ENCODE measurements at places on chromosomes 6 and 20.

DNA sequence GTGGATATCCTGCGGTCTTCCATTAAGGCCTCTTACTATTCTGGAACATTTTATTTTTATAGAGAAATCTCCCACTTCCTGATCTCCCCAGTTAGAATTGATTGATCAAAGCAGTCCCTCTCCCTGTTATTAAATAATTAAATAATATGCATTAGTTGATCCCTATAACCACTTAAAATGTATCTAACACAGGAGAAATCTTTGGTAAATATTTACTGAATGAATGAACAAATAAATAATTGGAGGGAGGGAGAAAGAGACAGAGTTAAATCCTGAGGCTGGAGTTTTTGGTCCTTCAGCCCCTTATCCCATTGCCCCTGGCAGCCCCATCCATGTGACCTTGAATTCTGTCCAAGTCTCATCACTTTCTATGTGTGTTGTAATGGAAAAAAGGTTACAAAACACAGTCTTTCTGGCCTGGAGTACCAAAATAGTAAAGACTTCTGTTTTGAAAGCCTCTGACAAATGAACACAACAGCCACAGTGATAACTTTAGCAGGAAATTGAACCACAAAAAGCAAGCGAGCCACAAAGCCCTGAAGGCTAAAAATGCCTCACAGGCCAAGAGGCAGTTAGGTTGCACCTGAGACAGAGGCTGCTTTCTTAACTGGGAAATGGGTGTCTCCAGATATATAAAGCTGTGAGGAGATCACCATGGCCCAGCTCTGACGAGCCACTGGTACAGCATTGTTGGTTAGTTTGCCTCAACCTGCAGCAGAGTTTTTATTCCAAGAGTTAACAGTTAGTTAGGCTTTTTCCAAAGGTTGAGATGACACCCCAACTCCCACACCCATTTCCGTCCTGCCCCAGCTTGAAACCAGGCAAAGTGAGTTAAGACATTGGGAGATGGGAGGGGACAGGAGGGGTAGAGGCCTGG, 11.3 kb downstream of the NT5E start:
- peak; percentile 86 for DNase-seq

GRCh38 chr6:10175362-10175761, 239.5 kb downstream of the TFAP2A start:
- DNase-seq = no peak

DNA sequence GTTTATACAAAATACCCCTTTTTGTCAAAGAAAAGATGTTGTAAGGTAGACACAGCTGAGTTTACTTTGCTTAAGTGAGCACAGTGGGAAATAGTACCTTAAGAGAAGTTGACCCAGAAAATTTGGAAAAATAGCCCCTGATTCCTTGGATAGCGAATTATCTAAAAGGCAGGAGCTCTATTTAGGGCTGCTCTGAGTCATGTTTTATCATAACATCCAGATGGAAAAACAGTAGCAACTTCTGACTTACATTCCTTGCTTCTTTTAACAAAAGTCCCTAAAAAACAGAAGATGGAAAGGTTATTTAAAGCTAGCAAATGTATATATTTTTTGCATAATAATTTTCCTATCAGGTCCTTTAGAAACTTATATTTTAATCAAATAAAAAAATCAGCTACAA, 59.0 kb downstream of the THEMIS start:
- DNase-seq = peak; percentile 6

- DNase-seq = no peak
These were observed 3.7 kb downstream of the MRPS18A start for GRCh38 chr6:43683708-43684455.

DNA sequence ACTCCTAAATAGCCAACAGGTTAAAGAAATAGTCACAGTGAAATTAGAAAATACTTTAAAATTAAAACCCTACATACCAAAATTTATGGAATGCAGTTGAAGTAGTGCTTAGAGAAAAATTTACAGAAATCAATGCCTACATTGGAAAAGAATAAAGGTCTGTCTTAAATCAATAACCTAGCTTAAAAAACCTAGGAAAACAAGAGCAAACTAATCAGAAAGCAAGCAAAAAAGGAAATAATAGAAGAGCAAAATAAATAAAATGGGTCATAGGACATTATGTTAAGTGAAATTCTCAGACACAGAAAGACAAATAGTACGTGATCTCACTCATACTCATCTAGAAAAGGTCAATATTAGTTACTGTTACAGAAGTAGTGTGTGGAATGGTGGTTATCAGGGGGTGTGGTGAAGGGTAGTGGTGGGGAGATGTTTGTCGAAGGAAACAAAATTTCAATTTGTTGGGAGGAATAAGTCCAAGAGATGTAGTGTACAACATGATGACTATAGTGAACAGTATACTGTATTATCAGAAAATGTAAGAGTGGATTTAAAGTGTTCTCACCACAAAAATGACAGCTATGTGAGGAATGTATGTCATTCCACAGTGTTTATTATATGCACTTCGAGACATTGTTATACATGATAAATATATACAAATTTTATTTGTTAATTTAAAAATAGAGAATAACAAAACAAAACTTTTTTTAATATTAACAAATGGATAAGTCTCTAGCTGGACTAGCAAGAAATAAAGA, 423.6 kb downstream of the CDH26 start:
- DNase-seq = no peak

DNA sequence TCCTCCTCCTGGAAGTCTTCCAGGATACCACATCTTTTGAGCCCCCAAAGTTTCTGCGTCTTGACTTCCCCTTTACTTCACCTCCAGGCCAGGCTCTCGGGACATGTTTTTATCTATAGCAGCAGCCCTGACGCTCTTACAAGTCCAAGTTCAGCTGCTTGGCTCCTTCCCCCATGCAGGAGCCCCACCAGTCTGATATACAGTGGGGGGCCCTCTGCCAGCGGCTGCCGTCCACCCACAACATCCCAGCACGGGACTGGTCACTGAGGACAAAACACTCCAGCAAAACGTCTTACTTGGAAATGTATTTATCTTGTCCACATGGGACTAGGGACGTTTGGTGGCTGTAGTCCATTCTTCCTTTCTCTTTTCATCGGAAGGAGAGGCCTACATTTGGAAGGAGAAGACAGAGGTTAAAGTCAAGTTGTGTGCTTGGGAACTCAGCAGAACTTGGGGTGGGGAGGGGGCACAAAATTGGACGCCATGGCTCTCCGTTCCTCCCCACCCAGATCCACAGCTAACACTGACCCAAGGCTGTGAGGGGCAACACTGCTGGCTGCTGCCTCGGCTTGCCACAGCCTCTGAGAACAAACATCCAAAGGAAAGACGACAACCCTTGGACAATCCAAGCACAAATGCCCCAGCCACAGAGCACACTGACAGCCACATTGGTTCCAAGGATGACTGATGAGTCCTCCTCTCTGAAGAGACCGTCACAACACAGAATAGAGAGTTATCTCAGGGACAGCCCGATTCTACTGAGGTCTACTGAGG, 79.2 kb downstream of the PRND start:
- DNase-seq = no peak

GRCh38 chr6:71400852-71401251, 112.2 kb downstream of the OGFRL1 start:
- DNase-seq = no peak

- peak; percentile 29 for DNase-seq
These were observed 75.5 kb upstream of the TNFAIP3 start for GRCh38 chr6:137791281-137792159.

DNA sequence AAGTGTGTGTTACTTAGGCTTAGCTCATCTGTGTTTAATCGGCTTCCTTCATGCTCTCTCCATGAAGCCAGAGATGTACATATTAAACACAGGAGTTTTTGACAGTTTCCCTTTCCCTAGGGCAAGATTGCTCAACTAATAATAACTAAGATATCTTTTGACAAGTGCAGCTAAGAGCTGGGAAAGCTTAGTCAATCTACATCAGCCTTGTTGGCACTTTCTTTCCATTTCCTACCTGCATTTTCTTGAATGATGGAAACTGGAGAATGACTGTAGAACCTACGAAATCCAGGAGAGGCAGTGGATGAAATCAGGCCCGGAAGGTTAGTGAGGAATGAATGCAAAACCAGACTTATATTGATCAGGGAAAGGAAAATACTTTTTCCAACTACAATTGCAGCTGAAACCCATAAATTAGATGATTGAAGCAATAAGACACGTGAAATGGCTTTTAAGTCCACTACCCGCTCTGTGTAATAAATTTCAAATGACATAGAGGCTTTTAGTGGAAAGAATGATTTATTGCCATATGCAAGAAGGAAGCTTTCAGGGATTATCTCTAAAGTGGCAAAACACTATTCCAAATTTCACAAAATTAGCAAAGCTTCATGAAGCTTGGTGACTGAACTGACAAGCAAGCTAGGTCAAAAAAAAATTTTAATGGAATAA, 237.2 kb upstream of the ID4 start:
- no peak for DNase-seq

DNA sequence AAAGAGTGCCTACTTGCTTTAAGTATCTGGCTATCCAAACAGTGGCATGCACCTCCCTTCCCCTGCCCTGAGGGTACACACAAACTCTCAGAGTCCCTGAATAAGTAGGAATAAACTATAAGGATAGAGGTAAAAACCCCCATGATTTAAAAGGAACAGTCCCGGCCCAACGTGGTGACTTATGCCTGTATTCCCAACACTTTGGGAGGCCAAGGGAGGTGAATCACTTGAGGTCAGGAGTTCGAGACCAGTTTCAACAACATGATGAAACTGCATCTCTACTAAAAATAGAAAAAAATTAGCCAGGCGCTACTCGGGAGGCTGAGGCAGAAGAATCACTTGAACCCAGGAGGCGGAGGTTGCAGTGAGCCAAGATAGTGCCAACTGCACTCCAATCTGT, 22.2 kb downstream of the SAMHD1 start:
- DNase-seq = peak; percentile 51

DNA sequence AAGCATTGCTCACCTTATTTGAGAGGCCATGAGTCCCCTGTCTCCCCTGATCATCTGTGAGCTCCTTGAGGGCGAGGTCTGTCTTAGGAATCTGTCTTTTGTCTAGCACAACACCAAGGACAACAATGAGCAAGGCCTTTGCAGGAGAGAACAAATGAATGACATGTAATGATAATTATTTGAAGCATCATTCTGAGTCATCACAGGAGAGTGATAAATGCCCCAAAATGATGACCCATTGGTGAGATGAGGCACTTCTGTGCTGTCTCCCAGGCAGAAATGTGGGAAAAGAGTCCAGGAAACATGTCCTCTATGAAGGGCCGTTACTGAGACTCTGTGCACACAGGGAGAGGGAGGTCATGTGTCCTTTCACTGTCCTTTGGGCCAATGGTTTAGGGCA, 105.2 kb upstream of the LRFN2 start:
- DNase-seq = no peak

DNA sequence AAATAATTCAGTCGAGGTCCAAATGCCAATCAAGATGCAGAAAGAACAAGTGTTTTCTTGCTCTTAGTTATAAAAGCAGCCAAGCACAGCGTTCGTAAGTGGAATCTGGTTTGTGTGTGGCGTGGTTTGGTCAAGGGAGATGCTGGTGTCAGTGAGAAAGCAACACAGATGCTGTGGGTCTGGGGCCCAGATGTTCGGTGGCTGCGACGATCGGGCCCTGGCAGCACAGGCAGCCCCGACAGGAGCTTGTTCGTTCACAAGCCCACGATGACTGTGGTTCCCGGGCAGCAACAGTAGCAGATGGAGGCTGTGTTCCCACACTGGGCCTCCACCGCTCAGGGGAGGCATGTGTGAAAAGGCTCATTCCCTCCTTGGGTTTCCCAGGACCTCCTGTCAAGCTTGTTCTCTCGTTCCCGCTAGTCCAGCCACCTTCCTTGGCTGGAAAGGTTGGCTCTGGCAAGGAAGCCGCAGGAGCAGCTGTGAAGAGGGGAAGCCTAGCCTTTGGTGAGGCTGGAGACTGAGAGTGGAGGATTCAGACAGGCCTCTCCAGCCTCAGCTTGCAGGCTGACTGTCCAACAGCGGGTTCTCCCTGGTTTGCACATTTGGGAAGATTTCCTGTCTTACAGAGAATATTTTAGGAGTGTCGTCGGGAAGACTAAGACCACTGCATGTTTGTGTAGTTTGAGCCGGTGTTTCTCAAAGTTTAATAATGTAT, 304.7 kb downstream of the QKI start:
- no peak for DNase-seq

GRCh38 chr6:147868427-147869190, 360.1 kb downstream of the SAMD5 start:
- peak; percentile 33 for DNase-seq

GRCh38 chr6:139923964-139924475, 549.6 kb upstream of the CITED2 start:
- DNase-seq = no peak

DNA sequence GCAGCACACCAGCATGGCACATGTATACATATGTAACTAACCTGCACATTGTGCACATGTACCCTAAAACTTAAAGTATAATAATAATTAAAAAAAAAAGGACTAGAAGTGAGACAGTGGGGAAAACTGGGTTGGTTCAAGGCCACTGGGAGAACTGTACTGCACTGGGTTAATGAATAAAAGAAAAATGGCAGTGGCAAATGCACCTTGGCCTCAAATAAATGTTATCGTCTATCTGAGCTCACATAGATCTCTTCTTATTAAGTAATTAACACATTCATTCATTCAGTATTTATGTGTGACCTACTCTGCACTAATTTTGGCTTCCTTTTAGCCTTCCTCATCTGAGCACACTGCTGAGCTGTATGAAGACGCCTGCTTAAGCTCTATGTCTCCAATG, 17.5 kb downstream of the CITED2 start:
- DNase-seq = no peak

DNA sequence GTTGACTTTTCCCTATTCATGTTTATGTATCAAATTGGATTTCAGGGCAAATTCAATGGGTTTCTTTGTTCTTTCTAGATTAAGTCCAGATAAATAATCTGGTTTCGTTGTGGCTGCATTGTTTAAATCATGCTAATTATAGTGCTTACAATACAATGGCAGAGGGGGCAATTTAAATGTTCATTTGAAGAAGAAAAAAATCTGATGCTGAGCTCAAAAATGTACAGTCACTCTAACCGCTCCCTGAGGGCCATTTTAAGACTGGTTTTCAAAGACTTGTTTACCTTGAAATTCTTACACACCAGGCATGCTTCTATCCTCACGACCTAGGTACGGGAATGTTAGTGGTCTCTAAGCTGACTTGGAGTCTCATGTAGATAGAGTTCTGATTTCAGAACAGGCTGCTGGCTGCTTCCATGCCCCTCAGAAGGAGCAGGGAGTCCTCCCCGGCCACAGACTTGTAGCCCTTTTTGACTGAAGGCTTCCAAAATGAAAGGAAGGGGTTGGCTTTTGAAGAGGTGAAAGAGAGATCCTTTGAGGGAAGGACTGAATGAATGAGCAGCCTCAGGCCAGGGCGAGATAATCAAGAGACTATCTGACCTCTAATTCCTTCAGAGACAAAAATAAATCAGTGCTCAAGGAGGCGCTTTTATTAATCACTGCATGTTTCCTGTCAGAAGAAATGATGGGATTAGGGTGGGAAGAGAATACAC, 86.1 kb upstream of the ZNF217 start:
- DNase-seq = no peak

- DNase-seq = peak; percentile 62
These were observed 15.5 kb upstream of the CLDN20 start for GRCh38 chr6:155248008-155249001.

DNA sequence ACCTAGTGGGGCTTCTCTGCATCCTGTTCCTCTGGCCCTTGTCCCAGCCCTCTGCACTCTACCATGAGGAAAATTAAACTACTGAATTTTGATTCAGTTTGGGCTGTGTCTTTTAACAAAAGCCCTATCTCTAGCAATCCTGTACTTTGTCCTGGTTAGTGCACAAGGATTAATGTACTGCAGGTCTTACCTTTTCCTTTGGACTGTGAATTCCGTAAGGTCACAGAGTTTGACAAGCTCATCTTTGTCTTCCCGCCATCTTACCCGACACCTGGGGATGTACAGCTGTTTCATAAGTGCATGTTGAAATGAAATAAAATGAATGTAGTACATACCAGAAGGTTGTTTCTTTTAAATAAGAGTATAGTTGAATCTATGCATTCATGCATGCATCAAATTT, 41.5 kb upstream of the MYLIP start:
- no peak for DNase-seq
